T-helper 2 cell treated with Interferon-gamma antibody and Interleukin-4, amounts not matched to agents 5 μg/mL and 100 μg/mL, for 36 hours (primary cell): ENCODE measurements at places on chromosomes 11 and 22.

DNA sequence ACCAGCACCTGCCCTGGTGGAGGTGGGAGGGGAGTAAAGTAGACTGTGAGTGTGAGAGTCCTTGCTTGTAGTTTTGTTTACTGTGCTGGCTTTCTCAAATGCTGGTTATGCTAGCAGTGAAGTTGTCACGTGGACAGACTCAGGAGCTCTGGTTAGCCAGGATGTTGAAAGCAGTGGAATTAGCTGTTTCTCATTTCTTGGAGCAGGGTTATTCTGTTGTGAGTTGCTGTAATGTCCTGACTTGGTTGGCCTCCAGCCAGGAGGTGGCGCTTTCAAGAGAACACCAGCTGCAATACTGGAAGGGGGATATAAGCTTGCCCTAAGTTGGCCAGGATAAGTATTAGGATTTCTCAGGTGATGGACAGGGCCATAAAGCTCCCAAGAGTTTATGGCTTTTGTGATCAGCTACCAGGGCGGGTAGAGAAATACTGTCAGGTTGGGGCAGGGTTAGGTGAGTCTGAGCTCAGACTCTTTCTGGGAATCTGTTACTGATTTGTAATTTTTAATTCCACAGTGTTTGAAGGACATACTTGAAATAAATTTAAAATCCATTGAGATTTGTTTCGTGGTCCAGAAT, 13.7 kb downstream of the CYP2D6 start:
- no peak for DNase-seq

DNA sequence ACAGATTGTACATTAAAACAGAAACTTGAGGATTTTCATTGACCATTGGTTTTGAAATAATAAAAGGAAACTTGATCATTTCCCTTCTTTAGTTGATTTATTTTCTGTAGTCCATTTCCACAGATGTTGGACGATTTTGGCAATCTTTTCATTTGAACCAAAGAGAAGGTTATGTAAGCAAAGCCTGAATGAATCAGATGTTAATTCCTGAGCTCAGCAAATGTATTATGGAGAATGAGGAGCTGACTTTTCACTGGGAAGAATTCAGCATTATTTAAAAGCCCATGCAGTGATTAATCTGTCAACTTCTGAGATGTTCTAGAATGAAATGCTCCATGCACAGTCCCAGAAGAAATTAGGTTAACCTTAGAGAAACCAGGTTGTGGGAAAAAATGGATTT, 29.0 kb downstream of the ELMOD1 start:
- DNase-seq: no peak

- peak; percentile 12 for DNase-seq
Observed at GRCh38 chr11:125348674-125349309, 147.3 kb downstream of the FEZ1 start.

- peak; percentile 40 for DNase-seq
Observed at GRCh38 chr11:69298267-69299022, 4.5 kb downstream of the MYEOV start.

DNA sequence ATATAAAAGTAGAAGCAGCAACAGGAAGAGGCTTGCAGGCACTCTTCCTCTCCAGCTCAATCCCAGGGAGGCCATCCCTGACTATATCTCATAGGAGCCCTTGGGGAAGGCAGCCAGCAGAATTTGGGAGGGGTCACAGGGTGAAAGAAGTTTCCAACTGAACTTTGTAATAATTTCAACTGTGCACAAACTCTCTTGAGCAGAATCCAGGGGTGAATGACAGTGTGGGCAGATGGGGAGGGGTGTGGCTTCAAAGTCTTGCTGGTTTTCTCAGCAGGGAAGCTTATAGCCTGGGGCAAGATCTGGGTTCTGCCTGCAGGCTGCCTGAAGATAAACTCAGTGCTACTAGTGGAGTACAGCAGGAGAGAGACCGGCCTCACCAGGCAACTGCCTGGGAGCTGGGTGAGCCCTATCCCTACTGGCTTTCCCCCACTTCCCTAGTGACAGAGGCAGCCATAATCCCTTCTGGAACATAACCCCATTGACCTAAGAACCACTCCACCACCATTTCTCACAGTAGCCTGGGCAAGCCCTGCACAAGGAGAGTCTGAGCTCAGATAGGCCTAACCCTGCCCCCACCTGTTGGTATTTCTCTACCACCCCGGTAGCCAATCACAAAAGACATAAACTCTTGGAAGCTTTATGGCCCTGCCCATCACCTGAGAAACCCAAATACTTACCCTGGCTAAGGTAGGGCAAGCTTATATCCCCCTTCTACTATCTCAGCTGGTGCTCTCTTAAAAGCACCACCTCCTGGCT, 17.8 kb upstream of the TTC12 start:
- no peak for DNase-seq

DNA sequence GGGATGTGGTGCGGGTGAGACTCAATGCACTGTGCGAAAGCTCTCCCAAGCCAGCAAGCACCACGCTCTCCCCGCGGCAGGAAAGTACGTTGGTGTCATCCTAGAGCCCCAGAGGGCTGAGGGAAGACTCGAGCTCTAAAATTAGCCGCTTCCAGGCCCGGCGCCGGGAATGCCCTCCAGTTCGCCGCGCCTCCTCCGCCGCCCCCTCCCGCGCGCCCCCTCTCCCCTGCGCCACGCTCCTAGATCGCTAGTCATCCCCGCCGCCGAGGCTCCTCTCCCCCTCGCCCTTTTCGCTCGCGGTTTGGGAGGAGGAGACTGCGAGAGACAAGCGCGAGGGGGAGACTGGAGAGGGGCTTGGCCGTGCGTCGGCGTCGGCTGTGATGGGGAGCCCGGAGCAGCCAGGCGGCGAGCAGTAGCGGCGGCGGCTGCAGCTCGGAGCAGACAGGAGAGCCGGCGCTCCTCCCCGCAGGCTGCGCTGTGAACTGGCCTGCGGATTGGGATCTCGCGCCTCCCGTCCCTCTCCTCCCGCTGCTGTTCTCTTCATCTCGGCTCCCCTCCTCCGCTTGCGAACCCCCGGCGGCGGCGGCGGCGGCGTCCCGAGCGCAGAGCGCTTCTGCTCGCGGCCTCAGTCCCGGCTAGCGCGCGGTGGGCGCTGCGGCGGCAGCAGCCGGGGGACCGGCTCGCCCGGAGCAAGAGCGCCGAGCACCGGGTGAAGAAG, at the start of gene FAT3:
Gene FAT3 (plus strand): TSS at position 412 of the 718 bp plus-strand sequence. CDS start 127,295 bp downstream, outside the sequence.
- no peak for DNase-seq
